Fibroblast of skin of scalp (primary cell): ENCODE measurements at places on chromosomes 1 and 21.

GRCh38 chr1:93878501-93878888 is 511 bp downstream of the DNTTIP2 start:
- DNase-seq, result peak; percentile 19

- DNase-seq, result peak; percentile 69
Observed at GRCh38 chr1:41650028-41650880, 165.8 kb upstream of the EDN2 start.

DNA sequence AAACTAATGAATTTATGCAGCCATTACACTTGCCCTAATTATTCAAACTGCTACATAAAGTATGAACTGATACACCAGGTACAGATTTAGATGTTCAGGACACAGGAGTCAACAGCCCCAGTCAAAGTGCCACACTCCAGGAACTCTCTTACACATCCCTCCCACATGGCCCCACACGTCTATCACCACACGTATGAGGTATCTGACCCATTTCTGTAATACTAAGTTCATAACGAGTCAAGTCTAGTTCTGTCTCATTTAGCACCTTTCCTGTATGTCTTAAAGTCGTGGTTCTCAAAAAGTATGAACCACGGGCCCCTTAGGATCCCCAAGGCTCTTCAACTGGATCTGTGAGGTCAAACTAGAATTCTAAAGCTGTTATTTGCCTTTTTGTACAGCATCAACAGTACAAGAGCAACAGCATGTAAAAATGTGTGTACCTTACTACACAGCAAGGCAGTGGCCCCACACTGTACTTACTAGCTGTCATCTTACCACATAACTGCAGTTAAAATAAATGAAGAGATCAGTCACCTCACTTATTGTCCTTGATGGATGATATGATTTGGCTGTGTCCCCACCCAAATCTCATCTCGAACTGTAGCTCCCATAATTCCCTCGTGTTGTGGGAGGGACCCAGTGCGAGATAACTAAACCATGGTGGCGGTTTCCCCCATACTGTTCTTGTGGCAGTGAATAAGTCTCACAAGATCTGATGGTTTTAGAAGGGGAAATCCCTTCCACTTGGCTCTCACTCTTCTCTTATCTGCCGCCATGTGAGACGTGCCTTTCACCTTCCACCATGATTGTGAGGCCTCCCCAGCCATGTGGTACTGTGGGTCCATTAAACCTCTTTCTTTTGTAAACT is 42.6 kb downstream of the SIPA1L2 start:
- no peak for DNase-seq

DNA sequence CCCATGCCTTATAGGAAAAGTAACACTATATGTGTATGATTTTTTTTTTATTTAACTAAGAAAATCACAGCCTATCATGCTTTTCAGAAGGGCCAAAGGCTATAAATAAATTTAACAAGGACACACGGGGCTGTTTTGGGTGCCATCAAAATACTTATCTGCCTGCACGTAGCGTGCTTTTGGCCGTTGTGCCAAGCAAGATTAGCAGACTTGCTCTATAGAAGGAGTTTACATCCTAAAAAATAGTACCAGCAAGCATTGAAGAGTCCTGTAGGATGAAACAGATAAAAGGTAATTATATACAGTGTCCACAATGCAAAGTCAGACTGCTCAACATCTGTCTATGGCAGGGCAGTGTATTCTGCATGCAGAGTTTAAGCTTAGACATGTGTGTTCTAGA is 3.7 kb downstream of the OLIG1 start:
- no peak for DNase-seq

DNA sequence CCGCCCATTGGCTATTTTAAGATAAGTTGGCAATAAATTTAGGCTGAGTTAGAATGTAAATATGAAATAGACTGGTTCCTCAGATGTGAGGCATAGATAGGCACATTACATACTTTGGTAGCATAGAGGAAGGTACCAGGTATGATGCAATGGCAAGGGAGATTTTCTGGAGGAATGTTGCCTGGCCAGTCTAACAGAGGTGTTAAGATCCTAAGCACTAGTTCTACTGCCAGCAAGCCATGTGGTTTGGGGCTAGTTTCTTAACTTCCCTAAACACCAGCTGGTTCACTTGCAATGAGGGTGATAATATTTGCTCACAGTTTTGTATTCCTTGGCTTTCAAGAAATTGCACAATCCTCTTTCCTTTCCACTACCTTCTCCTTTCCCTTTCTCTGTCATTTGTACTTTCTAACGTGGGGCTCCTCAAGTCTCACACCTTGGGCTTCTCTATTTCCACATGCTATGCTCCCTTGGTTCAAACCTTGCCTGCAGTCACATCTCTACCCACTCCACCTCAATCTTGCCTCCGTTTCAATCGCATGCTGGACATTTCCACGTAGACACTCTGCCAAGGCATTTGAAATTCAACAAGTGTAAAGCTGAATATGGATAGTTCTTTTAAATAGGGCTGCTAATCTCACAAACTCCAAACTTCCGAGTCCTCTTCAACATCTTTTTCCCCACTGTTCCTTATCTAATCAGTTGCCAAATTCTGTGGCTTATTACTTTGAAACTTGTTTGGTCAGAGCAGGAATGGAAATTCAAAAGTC is 4.7 kb upstream of the CD55 start:
- no peak for DNase-seq

- DNase-seq, result no peak
Observed at GRCh38 chr1:154896771-154897286, 26.7 kb upstream of the KCNN3 start.

DNA sequence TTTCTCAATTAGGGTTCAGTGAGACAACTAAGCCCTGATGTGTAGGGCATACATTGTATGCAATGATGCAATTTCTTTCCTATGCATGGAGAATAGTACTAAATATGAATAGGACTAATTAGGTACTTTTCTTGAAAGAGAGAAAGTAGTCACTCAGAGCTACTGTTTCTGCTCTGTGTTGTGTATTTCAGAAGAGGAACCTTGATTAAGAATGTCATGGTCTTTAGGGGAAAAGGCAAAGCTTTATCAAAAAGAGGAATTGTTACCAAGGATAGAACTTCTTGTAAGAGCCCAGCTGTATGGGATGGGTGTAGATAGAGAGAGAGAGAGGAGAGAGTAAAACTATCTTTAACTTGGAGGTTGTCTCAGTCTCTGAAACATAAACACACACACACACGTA is 49.1 kb downstream of the HLX start:
- DNase-seq, result no peak

GRCh38 chr21:46161633-46162592 is 6.5 kb upstream of the FTCD start:
- no peak for DNase-seq

DNA sequence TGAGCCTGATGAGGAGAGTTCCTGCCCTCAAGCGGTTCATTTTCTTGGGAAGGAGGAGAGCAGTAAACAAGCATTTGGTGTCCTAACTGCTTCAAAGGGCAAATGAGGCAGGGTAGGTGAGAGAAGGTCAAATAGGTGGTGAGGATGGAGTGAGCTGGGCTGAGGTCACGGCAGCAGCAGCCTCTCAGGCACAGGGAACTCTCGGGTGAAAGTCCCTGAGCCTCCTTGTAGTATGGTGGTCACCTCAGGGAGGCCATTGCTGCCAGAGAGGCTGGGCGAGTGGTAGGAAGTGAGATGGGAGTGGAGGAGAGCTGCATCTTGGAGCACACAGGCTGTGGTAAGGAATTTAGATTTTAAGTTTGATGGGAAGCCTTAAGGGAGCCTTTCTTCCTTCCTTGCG is 4.0 kb downstream of the ADARB1 start:
- DNase-seq, result no peak

- peak; percentile 64 for DNase-seq
Observed at GRCh38 chr1:180560868-180561600, 2.3 kb downstream of the OVAAL start.

DNA sequence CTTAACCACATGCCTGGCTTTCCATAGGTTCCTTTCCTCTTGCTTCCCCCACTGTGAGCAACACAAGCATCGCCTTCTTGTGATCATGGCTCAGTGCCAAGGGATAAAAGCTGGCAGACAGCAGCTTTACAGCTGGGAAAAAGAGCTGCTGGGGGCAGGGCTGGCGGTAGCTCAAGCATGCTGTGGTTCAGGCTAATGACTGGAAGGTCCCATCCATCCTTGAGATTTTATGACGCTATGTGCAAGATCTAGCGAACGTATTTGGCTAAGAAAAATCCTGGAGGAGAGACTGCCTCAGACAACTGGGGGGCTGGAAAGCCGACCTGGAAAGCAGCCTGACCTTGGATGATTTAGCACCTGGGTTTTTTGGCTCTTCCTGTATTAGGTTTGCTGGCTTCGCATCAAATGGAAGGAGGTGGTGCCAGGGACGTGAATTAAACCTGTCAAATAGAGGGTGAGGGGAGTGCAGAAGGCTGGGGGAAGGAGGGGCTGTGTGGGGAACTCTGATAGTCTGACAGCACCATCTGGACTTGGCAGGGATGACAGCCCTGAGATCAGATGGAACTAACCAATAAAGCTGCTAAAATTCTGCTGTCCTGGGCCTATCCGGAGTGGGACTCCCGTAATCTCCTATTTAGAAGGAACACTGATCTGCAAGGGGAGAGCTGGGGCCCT is 34.8 kb downstream of the ZMYND12 start:
- peak; percentile 92 for DNase-seq

GRCh38 chr1:25445993-25446538 is 15.4 kb downstream of the MACO1 start:
- no peak for DNase-seq

DNA sequence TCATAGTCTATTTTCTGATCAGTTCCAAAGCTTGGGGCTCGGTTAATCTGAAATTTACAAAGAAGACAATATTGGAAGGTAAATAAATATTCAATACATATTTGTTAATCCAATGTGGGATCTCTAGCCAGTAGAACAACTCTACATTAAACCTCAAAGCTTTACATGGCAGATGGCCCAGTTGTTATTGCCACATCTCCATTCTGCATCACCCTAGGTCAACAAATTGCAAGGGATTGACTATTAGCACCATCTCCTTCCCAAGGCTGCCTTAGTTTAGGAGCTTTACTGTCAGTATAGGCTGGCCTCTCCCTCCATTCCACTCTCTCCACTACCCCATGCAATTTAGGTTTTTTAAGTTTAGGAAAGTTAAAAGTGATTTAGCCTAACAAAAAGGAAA is 69.7 kb downstream of the TTLL7 start:
- DNase-seq, result peak; percentile 53

GRCh38 chr1:43582162-43582566 is 51.5 kb downstream of the PTPRF start:
- DNase-seq, result peak; percentile 78

GRCh38 chr1:222995236-222995580 is 147.8 kb downstream of the TLR5 start:
- no peak for DNase-seq

- no peak for DNase-seq
Observed at GRCh38 chr1:27507960-27508665, 18.1 kb upstream of the WASF2 start.

- DNase-seq, result peak; percentile 10
Observed at GRCh38 chr21:16900685-16901084, 612.2 kb upstream of the CXADR start.

DNA sequence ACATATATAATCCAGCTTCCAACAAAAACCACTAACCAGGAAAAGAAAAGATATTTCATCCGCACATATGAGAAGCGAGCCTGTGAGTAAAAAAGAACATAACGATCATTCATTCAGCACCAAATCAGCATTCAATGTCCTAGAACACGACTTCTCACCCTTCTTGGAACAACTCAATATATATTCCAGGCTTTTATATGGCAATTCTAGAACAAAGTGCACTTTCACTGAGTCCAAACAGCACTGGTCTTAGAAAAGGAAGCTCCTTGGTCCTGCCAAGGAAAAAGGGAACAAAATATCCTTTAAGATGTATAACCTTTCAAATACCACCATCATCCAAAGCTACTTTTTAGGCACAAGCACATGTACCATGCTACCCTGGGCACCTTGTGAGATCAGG is 44.5 kb downstream of the RPL5 start:
- no peak for DNase-seq

- DNase-seq, result peak; percentile 31
Observed at GRCh38 chr21:33478935-33479678, 667 bp downstream of the TMEM50B start.

DNA sequence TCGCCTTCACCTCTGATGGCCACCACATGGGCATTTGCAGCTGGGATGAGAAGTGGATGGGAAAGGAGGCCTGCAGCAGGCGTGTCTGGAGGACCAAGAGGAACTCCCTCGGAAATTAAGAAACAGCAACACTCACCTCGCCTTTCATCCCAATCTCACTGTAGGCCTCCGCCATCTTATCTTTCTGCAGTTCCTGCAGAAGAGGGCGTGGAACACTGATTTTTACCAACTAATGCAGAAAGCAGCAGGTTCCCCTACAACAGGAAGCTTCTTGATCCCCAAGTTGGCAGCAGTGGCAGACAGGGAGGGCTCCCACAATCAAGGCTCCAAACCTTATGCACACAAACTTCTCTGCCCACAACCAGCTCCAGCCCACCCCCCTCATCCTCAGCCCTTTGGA is 84.4 kb downstream of the CD247 start:
- no peak for DNase-seq

DNA sequence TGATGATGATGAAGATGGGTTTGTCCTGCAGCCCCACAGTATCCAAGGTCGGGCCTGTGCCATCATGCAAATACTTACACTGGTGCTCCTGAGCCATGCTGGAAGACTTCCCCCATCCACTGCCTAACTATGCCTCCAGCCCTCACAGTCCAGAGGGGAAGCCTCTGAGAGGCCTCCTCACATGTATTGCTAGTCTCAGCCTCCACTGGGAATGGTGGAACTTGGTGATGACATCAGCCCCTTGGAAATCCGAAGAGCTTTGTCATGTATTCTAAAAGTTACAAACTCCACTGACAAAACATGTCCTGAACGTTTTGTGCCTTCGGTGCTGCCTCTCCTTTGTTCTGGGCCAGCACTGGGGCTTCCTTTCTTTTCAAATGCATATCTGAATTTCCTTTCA is 61.1 kb upstream of the DMRTB1 start:
- peak; percentile 58 for DNase-seq

DNA sequence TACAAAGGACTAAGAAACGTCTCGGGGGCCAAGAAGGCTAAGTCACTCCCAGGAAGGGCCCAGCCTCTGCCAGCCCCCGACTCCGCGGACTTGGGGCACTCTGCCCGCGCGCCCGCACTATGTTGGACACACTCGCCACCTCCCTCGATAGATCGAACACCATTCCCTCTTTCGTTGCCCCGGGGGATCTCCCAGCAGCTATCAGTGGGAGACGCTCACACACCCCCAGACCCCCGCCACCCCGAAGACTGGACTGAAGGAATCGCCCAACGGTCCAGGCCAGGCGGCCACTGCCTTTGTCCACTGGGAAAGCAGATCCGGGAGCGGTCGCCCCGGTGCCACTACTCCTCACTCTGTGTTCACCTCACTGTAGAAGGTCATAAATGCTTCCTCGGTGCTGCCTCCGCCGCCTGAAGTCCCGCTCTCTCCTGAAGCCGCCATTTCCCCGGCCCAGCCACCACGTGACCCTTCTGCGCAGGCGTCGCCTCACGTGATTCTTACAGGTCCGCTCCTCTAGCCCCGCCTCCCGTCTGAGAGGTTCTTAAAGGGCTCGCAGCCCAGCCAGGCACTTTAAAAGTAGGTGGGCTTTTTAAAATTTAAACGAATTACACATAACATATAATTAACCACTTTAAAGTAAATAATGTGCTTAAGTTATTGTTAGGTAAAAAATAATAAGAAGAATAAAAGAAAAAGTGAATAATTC is at the start of gene DNAJC8:
DNAJC8 (minus strand) TSS at position 472 of the 706 bp plus-strand sequence; CDS start at position 441, 31 bp downstream.
- DNase-seq, result peak; percentile 89
